ENCODE measurements at places on chromosomes 5 and 9. TPM values are rescaled to one million over a fixed set of nuclear protein-coding genes. Genes with fewer than 3 reads are reported as not detected.

GRCh38 chr9:95091601-95092261, 225.8 kb downstream of the FANCC start:
- DNase-seq: no peak

SLC45A2 gene
- not detected for total RNA-seq

DNA sequence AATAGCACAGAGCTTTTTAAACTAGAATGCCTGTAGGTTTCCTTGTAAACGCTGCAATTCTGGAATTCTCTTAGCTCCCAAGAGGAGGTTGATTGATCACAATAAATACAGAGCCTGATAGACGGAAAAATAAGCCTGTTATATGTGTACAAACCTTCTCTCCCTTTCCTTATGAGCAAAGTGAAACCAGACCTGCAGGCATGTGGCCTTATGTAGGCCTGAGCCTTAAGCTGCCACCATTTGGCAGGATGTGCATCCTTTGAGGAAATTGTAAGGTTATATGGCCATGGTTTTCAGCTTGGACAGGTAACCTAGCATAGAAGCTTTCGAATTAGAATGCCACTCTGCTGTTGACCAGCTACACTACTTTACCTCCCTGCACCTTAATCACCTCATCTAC, 49.1 kb downstream of the PRKACG start:
- DNase-seq: no peak

GRCh38 chr9:120974181-120974580, 47.6 kb upstream of the TRAF1 start:
- DNase-seq: no peak

DNA sequence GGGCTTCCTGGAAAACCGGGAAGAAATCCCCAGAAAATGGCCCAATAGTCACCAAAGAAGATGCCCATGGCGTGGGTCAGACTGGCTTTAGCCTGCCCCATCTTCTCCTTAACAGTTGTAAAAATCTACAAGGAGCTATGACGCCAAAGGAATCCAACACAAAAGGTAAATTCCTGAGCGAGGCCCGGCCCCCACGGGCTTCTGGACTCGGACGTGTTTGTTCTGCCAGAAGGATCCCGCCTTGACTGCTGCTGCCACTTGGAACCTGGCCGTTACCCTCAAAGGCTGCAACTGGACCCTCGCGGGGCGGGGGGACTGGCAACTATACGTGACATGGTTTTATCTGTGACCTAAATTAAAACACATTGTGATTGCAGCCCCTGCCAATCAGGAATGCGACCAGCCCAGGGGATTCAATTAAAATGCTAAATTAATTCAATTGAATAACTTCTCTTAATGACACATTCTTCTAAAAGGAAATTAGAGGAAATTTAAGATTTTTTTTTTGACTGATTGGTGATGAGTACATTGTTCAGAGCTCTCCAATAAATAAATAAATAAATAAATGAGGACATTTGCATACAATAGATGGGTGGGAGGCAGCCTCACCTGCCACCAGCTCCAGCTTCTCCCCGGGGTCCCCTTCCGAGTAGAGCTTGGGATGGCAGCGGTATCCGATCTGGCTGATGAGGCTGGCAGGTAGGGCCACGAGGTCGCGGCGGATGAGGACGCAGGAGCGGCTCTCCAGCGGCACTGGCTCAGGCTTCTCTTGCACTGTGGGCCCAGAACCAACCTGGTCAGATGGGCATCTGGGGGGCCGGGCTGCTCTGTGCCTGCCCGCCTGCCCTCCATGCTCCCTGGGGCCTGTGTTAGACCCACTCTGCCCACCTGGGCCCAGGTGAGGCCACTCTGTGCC, 54.7 kb upstream of the UBAC1 start:
- DNase-seq: peak; percentile 68

IER5L gene
- 8.7 TPM for total RNA-seq

DNA sequence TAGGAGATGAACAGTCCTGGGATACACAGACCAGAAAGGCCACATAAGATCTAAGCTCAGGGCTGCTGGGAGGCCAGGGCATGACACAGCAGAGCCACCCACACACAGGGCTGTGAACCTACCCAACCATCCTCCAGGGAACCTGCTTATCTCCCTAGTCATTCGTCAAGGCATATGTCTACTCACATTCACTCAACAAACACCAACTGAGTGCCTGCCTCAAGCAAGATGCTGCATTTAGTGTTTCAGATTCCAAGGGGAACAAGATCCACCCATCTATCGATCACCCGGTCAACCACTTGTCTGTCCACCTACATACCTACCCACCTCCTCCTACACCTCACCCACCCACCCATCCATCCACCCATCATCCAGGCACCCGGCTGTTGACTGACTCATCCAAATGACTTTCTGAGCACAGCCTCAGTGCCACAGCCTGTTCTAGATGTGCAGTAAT, 1.9 kb downstream of the DPM2 start:
- no peak for DNase-seq

HSPB3 gene
- total RNA-seq: not detected

DRD1 gene
- 0.62 TPM for total RNA-seq

DNA sequence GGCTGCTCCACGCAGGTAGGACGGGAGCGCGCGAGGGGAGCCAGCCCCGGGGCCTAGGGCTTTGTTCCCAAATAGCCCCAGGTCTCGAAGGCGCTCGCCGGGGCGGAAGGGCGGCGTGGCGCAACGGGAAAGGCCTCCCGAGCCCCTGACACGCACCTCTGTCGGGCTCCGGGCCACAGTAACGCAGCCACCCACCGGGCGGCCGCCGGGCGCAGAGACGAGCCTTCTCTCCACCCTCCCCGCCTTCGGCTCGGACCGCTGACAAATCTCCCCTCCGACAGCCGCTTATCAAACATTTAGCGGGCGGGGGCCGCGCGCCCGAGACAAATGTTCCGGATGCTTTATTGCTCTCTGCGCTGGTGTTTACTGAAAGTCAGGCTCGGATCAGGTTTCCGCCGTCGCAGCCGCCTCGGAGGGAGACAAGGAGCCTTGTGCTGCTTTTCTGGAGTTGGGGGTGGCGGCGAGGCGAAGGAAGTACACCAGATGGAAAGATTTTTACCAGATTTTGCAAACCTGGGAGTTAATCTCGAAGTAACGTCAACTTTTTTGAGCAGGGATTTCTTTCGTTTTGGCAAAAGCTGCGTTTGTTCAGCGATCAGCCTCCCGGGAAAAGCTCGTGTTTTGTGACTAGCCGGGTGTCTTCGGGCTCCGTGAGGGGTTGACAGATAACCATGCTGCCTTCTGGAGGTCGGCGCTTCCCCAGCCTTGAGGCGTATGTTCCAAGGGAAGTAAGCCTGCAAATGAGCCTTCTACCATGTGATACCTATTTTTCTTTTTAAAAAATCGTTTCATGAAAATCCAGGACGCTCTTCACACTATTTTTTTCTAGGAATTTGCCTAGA, 950 bp downstream of the RGMB start:
- peak; percentile 81 for DNase-seq

GRCh38 chr5:97119007-97119390, 23.4 kb downstream of the LIX1 start:
- no peak for DNase-seq

DNA sequence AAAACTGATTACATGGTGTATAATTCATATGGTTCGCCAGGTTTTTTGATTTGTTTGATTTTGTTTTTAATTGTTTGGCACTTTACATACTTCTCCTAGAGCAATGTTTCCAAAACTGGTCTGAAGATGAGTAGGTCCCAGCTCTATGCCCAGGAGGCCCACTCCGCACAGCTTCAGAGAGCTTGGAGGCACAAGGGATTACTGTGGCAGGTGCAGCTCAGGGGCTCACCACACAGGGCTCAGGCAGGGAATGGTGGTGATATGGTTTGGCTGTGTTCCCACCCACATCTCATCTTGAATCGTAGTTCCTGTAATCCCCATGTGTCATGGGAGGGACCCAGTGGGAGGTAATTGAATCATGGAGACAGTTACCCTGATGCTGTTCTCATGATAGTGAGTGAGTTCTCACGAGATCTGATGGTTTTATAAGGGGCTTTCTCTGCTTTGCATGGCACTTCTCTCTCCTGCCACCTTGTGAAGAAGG, 296.6 kb downstream of the MED10 start:
- DNase-seq: no peak

DNA sequence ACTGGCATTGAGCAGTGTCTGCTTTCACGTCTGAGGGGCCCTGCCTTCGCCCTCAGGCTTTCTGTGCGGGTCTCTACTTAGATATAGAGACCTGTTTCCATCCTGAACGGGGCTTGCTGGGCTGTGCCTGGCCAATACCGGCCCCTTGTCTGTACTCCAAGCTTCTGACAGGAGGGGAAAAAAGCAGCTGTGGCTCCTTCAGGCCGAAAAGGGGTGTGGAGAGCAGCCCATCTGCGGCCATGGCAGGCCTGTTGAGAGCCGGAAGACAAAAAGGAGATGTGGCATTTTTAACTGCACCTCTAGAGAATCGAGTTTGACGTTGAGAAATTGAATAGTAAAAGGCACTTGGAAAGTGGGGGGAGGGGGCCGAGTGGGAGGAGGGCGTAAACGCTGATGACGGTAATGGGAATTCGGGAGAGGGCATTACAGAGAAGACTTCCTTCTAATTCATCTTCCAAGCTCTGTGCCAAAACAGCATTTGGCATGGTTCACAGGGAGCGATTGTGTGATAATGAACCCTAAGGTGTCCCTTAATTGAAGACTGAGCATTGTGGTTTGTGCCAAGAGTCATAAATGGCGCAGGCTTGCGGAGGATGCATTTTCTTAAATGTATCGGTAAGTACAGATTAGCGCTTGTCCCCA, 25.1 kb upstream of the PRDM12 start:
- no peak for DNase-seq

GRCh38 chr5:135139381-135140134, 105.5 kb upstream of the PITX1 start:
- no peak for DNase-seq

- no peak for DNase-seq
These were observed 45.1 kb downstream of the SH3GL2 start for GRCh38 chr9:17623965-17624364.

C5orf63 gene
- total RNA-seq: 7.5 TPM

PLEKHG4B gene
- total RNA-seq: 2.7 TPM

PDGFRB gene
- total RNA-seq: 89.3 TPM

FAM53C gene
- total RNA-seq: 23.3 TPM

Data from lower lobe of right lung (tissue), 2 donors.